KBM-7 (cell line): ENCODE measurements at places on chromosomes 12 and 14.

- DNase-seq = no peak
These were observed 29.5 kb downstream of the TSPAN8 start for GRCh38 chr12:71128191-71128788.

GRCh38 chr12:22355011-22355580 lies 20.6 kb upstream of the ST8SIA1 start:
- no peak for DNase-seq

GRCh38 chr12:19915392-19916195 lies 452.7 kb upstream of the PDE3A start:
- peak; percentile 54 for DNase-seq

DNA sequence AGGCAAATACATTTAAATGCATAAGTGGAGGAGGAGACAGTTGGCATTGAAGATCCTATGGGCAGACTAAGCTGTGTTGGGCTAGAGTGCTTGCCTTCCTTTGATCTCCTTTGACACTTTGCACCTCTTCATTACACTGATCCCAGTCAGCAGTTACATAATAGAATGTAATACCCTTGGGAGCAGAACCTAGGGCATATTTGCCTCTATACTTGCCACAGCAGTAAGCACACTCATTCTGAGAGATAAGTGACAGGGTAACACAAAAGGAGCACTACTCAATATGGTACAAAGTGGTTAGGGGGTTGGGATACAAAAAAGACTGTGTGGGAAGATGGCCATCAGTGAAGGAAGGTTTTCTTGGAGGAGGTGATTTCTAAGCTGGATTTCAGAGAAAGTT lies 9.0 kb downstream of the MARS1 start:
- DNase-seq = no peak

- DNase-seq = no peak
These were observed 126.8 kb upstream of the EVL start for GRCh38 chr14:99938376-99938775.

GRCh38 chr12:43836475-43836989 lies 651 bp downstream of the TMEM117 start:
- DNase-seq = peak; percentile 54

DNA sequence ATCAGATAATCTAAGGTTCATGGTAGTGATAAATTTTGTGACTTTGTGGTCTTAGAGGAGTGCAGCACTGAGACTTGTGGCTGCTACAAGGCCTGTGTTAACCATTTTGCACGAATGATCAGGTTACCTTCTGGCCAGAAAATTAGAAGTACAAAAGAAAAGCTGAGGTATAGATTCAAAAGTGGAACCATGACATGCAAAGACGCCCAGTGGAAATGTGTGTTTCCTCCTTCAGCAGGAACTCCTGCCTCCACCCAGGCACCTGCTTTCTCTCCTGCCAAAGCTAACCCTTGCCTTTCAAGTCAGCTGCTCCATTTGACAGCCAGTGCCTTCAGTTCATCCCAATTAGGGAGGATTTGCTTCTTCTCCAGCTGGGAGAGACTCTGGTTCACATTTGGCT lies 10.1 kb downstream of the PDE6H start:
- DNase-seq = peak; percentile 52
